SIG-M5 (cell line): ENCODE measurements at places on chromosomes 11 and 22.

DNA sequence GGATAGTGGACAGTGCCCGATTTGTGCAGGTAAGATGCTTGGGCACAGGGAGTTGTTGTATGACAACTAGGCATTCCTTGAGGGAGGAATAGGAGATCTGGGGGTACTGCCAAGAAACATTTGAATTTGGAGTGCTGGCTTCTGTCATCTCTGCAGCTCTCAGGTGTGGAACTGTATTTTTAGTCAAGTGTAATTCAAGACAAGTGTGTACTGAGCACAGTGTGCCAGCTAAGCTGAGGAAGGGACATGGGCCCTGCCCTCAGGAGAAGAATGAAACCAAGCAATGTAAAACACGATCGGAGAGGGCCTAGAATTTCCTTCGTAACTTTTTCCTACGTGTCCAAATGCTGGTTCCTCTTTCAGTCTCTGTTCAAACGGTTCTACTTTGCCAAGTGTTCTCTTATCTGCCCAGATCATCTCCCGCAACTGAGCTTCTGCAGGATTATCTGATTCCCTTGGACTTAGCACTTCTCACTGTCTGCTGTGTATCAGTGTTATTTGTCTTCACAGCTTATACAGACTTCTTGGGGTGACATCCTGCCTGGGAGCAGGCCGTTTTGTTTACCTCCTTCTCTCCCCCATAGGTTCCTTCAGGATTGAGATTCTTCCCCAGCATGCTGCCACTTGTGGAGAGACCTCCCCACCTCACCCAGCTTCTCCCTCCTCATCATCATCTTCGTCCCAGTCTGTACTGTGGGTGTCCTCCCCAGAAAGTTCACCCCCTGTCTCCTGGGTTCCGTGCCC, 27.6 kb downstream of the ART5 start:
- peak; percentile 7 for DNase-seq

DNA sequence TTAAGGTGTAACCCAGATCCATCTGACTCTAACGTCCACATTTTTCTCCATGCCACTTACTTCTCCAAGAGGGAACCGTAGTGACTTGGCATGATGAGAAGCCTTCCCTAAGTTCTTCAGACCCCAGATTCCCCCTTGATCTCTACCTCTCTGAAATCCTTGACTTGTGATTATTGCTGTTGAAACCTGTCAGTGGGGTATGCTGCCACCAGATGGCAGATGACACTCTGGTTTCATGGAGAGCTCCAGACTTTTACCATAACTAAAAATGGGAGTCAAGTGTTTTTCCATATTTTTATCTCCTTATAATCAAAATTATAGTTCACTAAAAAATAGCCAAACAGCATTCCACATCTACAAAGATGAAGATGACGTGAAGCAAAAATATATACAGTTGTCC, 504.2 kb downstream of the SOX6 start:
- DNase-seq: no peak

DNA sequence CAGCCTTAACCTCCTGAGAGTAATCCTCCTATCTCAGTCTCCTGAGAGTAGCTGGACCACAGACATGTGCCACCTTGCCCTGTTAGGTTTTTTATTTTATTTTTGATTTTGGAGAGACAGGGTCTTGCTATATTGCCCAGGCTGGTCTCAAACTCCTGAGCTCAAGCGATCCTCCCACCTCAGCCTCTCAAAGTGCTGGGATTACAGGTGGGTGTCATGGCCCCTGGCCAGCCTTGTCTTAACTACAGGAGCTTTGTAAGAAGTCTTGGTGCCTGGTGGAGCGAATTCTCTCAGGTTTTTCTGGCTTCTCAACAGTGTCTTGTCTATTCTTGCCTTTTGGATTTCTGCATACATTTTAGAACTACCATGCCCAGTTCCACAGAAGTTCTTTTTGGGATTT, 546.4 kb downstream of the TBC1D22A start:
- DNase-seq: no peak

DNA sequence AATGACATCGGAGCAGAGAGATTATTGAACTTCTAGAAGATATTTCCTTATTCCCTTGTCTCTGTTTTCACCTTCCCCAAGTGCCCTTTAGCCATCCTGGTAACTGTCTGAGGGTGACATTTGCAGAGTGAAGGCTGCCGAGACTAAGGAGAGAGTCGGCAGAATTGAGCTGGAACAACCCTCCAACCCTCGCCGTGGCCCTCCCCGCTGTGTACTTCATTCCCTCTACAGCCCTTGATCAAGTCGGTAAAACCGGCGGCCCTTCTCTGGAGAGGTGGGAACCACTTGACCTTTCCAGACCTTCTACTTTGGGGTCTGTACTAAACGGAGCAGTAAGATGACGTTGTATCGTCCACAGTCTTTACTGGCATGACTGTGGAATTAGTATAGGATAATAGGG, 26.1 kb downstream of the OR8B12 start:
- DNase-seq: no peak

- DNase-seq: no peak
Observed at GRCh38 chr22:28171115-28171514, 252.1 kb upstream of the PITPNB start.

- no peak for DNase-seq
Observed at GRCh38 chr11:75495749-75496304, 29.9 kb downstream of the GDPD5 start.

- DNase-seq: no peak
Observed at GRCh38 chr11:108278954-108279353, 56.1 kb downstream of the ATM start.

DNA sequence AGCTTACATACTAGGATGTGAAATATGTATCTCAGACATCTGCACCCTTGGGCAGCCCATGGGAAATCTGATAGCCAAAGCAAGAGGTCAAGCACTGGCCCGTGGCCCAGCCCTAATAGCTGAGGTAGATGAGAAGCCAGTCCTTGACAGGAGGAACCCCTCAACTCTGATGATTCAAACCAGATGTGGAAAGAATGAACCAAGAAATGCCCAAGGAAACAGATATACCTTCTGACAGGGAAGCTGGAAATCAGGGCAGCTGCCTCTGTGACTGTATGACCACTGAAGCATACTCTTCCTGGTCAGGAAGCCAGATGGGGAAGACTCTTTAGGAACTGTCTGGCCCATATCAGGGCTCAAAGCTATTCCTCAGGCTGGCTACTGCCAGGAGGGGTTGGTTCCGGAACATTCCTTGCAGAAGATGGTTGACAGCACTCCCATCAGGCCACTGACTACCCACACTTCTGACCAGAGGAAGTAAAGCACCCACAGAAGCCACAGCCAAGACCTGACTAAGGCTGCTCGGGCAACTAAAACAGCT, 124.2 kb downstream of the SWAP70 start:
- no peak for DNase-seq

GRCh38 chr11:21553795-21554194, 639.1 kb upstream of the ANO5 start:
- DNase-seq: no peak

DNA sequence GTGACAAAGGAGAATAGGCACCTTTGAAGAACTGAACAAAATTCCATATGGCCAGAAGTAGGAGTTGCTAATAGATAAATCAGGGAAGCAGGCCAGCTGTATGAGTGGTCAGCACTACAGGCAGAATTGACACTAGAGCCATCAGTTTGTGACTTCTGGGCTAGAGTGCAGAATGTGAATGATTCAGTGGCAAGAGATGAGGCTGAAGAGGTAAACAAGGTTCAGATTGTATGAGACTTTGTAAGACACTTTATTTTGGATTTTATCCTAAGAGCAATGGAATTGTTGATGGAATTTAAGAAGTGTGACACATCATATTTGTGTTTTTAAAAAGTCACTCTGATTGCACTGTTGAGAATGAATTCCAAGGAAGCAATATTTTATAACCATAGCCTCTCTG, 12.9 kb downstream of the BIRC3 start:
- DNase-seq: no peak

GRCh38 chr22:46537946-46538813, 760 bp upstream of the CELSR1 start:
- DNase-seq: no peak

DNA sequence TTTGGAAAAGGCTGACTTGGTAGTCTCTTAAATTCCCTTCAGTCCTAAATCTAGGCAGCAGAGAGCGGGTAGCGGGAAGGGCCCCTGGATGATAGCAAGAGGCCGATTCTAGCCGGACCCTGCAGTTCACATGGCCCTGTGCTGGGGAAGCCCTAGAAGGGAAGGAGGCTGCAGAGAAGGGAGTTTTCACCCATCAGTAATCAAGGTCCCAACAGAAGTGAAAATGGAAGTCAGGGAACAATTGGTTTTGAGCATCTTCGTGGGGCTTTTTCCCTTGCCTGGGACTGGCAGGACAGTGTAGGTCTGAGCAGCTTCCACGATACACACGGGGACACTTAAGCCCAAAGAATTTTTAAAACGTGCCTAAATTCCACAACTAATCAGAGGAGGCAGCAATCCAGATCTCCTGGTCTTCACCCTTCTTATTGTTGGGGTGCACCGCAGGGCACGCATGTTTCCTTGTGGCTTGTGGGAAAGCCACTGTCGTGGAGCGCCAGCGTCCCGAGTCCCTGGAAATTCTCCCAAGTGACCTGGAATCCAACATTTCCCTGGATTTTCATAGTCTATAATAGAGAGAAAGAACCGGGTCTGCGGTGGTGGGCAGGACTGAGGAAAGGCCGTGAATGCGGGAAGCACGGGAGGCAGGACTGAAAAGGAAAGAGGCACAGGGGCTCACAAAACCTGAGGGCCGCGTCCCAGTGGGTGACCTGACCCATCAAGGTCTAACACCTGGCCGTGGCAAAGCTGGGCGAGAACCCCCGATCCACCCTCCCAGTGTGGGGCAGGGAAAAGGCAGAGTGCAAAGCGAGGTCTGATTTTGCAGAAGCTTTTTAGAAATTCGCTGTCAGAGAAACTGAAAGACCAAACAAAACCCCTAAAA, 846 bp upstream of the OAF start:
- DNase-seq: no peak
